Islet precursor cell (in vitro differentiated cells): ENCODE measurements at places on chromosomes 13 and 19.
A peak's percentile ranks its signal among the peaks of the same experiment; 100 is the strongest.

DNA sequence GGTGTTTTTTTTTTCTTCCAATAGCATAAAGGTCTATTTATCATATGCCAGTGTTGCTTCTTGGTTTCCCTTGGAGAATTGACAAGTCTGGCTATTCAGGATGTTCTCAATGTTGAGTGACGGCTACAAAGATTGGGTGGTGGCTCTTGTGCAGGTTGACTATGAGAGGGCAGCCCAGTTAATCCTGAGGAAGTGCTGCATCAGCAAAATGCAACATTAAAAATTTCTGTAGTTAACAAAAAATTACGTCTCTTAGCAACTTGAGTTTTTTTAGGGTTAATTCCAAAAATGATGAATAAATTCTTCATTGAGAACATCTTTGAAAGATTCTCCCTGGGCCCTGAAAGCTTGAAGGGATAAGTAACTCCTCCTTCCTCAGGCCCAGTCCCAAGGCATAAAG lies 147.1 kb downstream of the B3GLCT start:
- no peak for DNase-seq

DNA sequence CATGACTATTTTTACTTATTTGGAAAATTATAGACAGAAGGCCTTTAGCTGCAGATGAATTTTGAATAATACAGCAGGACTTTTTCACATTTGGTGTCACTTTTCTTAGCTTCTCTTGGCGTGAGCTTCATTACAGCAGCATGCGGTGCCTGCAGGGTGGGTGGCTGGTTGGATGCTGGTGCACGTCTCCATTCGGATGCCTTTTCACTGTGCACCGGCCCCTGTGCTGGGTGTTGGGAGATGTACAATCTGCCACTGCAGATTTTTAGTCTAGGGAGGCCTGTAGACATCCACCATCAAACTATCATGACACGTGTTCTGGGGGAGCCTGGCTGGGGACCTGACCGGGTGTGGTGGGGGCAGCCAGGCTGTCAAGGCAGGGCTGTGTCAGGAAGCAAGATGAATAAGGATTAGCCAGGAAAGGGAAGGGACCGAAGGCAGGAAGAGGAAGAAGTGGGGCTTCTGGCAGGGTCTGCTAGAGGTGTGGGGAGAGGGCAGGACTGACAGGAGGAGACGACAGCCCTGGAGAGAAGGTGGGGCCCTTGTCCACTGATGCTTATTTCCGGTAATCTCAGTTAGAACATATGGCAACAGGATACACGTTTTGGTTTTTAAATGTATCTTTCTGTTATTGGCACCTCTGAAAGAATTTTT lies 88.8 kb downstream of the ARHGEF7 start:
- no peak for DNase-seq

GRCh38 chr13:61477619-61478018 lies 62.0 kb upstream of the PCDH20 start:
- DNase-seq, result no peak

- no peak for DNase-seq
These were observed 59.6 kb downstream of the WDFY2 start for GRCh38 chr13:51643882-51644281.

- DNase-seq, result peak; percentile 43
These were observed 8.9 kb downstream of the AP1M1 start for GRCh38 chr19:16206637-16207036.

DNA sequence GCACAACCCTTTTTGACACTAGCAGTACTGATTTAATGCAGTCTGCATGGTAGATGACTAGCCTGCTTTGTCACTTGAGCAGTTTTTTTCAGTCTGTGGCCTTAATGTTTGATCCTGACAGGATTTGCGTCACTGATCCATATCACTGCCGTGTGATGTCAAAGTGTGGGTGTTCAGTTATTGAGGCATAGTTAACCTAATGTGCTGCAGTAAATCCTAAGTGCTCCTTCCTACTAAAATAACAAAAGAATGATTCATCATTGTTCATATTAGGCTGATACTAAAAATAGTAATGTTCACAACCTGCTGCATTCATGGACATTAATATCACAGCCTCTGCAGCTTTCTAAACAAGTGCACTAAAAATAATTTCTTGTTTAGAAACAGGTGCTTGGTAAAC lies 121.9 kb upstream of the MLNR start:
- DNase-seq, result no peak

- peak; percentile 22 for DNase-seq
These were observed 72.5 kb upstream of the MTIF3 start for GRCh38 chr13:27522847-27523246.

DNA sequence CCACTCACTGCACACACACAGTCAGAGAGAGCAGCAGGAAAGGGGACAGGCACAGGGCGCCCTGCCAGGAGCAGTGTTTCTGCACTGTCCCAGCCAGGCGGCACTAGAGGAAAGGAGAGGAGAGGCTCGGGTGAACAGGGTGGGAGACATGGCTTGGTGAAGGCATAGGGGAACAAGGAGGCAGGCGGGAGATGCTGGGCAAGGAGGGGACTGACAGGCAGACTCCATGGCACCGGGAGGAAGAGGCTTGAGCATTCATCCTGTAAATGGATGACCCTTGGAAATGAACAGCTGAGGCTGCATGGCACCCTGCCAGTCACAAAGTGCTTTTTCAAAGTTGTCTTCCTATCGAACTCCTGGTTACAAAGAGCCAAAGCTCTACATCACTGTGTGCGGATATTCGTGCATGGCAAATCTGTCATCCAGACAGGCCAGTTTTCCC lies 22.4 kb downstream of the MED26 start:
- DNase-seq, result no peak

- no peak for DNase-seq
These were observed 25.6 kb downstream of the LRCH1 start for GRCh38 chr13:46578590-46578975.

DNA sequence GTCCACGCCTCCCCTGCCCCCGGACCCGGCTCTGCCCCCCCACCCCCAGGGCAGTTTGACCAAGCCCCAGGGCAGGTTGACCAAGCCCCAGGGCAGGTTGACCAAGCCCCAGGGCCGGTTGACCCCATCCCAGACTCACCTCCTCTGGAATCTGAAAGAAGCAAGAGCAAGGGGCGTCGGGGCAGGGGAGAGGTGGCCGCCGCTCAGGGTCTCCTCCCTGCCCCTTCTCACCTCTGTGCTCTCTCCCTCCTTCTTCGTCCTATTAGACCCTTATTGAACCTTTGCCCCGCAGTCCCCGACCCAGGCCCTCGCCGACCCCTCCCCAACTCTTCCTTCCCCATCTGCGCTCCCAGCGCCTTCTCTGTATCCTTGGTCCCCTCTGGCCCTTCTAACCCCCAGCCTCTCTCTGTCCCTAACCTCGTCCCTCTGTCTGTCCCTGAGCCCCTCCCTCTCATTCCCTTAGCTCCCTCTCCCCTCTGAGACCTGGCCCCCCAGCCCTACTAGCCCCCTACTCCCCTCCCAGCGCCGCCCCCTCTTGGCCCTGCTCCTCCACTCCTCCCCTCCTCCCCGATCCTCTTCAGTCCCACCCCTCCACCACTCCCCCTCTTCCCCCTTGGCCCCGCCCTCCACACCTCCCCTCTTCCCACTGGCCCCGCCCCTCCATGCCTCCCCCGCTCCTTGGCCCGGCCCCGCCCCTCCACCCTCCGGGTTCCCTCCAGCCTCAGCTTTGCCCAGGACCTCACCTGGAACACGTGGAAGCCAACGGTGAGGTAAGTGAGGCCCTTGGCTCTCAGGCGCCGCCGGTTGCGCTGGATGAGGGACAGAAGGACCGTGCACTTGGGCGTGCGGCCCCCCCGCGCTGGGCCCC lies 7.6 kb downstream of the CAPN12 start:
- DNase-seq, result peak; percentile 81

GRCh38 chr13:73696713-73697112 lies 437.5 kb downstream of the KLF12 start:
- no peak for DNase-seq

DNA sequence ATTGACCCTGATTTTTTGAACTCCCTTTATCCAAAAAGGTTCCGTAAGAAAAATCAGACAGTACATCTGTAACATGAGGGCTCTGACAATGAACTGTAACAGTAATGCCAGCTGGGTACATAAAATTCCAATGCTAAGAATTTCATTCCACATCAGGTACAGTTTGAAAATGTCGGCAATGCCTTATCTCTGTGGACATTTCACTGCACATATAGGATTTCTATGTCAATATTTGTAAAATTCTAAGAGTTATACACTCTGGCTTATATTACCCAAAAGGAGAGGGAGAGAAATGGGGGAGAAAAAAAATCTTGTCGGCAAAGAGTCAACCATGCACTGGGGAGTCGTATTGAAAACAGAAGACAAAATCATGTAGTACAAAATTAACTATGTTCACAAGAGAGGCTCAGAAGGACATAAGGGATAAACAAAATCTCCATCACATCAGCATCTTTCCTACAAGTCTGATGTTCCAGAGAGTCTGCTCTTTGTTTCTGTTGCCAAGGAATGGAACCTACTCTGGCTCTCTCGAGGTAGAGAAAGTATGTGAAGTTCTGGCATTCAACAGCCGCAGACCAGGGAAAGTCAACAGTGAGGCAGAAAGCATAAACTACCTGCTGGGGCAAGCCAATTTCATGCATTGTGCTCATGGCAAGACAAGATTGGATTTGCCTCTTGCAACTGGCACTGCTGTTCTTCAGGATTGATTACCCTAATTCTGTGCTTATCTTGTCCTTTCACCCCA lies 72.4 kb downstream of the STARD13 start:
- no peak for DNase-seq

DNA sequence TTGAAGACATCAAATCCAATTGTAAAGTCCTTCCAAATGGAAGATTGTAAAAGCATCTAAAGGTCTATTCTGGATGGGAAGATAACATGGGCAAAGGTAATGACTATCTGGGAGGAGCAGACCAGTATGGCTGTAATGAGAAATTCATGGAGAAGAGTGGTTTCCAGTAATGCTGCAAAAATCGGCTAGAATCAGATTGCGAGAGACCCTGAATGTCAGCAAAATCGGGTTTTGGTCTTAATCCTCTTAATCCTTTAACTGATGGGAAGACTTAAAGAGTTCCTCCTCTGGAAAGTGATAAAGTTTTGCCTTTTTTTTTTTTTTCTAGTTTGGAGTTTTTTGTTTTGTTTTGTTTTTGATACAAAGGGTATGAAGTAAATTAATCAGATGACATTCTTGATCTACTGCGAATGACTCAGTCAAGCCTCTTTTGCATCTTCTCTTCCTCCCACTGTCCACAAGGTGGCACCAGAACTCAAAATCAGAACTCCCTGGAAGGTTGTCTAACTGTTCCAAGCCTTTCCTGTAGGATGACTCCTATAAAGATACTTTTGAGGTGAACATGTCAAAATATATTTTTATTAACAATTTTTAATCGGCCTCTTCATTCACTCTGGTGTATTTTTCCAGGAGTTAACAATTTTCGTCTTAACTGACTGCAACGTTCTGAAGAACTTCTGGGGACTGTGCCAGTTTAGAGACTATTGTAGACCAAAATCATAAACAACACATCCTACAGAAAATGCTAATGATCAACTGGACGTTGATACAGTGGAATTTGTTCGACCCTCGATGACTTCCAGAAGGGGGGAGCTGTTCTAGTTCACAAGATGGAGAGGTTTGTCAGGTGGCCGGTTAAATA lies 213.3 kb upstream of the MIR17HG start:
- DNase-seq, result peak; percentile 74

- DNase-seq, result no peak
These were observed 223.5 kb downstream of the KLF12 start for GRCh38 chr13:73910733-73911132.

- no peak for DNase-seq
These were observed 12.7 kb upstream of the KIR2DL4 start for GRCh38 chr19:54790711-54791110.

GRCh38 chr13:40878823-40879222 lies 89.4 kb downstream of the SLC25A15 start:
- DNase-seq, result no peak

- DNase-seq, result no peak
These were observed 77.5 kb downstream of the ZNF536 start for GRCh38 chr19:30449673-30450072.

DNA sequence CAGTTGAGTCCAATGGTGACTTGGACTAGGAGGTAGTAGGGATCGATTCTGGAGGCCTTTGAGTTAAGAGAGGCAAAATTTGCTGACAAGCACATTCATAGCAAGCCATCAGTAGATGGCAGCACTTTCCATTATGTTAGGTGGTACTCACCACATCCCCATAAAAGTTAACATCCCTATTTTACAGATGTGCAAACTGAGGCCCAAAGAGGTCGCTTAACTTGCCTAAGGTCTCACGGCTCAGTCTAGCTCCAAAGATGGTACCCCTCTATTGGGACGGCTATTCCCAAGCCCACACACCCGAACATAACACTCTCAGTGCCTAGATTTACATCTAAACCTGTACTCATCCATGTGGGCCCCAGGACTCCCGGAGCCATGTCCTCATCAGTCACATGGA lies 21.5 kb upstream of the FOSB start:
- no peak for DNase-seq

DNA sequence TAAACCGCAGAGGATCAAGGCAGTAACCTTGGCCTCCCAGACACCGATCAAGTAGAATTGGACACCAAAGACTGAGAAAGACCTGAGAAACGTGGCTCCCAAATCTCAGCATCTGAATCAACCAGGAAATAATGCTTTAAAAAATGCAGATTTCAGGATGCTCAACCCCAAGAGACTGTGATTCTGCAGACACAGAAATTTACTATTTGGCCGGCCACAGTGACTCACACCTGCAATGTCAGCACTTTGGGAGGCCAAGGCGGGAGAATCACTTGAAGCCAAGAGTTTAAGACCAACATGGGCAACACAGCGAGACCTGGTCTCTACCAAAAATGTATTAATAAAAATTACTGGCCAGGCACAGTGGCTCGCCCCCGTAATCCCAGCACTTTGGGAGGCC lies 6.2 kb downstream of the ABCC4 start:
- DNase-seq, result no peak

- no peak for DNase-seq
These were observed 690 bp downstream of the HCN2 start for GRCh38 chr19:590396-590745.

GRCh38 chr13:112179421-112179820 lies 112.5 kb downstream of the SOX1 start:
- DNase-seq, result peak; percentile 36

DNA sequence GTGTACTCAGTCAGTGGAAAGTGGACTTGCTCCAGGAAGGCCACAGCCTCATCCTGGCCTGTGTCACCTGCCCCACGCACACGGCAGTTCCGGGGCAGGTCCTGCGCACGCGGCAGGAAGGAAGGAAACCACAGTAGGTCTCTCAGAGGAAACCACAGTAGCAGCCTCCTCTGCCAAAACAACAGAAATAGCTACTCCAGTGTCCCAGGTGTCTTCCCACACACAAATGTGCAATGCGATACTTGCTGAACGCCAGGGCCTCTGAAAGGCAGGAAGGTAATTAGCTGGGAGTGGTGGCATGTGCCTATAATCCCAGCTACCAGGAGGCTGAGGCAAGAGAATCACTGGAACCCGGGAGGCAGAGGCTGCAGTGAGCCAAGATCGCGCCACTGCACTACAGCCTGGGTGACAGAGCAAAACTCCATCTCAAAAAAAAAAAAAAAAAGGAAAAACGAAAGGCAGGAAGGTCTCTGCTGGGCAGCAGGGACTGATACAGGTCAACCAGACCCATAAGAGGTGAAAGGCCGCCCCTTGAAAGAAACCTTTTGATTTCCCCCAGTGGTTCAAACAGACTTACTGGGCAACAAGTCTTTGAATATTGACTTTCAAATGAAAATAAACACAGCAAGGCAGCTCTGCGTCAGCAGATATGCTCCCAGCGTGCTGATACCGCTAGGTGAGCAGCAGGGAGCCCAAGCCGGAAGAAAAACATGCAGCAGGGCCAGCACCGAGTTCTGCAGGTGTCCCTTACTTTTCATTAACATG lies 49.5 kb downstream of the CRYL1 start:
- DNase-seq, result peak; percentile 64

GRCh38 chr13:99854366-99854765 lies 117.2 kb downstream of the ZIC5 start:
- no peak for DNase-seq
